ENCODE measurements at places on chromosomes 7 and 10.

- DNase-seq, result no peak
These were observed 17.3 kb downstream of the FAM107B start for GRCh38 chr10:14757394-14757793.

GRCh38 chr7:158270856-158271413 is 316.7 kb downstream of the PTPRN2 start:
- no peak for DNase-seq

GRCh38 chr7:157610671-157611295 is 274.0 kb downstream of the DNAJB6 start:
- no peak for DNase-seq

GRCh38 chr10:89646889-89647657 is 2.0 kb upstream of the PANK1 start:
- DNase-seq, result no peak

DNA sequence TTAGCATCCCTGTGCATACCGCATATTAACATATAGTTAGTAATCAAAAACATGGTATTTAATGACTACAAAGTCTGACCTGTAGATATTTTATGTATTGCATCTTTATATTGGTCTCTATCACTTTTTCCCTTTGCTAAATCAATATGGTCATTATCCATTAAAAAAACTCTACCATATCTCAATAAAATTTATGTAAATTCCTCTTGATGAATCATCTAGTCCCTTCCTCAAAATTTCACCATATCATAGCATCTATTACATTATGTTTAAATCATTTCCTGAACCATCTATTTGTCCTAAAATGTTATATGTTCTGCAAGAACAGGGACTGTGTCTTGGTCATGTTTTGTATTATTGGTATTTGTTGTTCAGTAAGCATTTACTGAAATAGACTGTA is 7.7 kb upstream of the ING3 start:
- DNase-seq, result no peak

GRCh38 chr7:70052691-70053090 is 454.4 kb downstream of the AUTS2 start:
- DNase-seq, result no peak

GRCh38 chr10:33886299-33886698 is 551.8 kb upstream of the NRP1 start:
- no peak for DNase-seq

GRCh38 chr10:79995979-79996634 is 47.2 kb upstream of the SFTPD start:
- no peak for DNase-seq

DNA sequence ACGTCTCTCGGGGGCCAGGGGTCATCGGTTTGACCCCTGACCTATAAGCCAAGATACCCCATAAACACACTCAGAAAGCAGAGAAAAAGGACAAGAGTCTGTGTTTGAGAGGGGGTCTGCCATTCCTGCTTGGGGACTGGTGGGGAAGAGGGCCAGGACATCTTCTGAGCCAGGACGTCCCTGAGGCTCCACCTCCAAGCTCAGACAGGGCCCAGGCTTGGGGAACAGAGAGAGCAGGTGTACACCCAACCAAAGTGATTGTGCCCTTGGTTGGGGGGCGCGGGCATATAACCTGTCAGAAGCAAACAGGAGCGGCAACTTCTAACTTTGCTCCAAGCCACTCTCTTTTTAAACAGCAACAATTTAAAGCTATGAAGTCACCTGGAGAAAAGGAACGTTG is 33.9 kb upstream of the PPIF start:
- no peak for DNase-seq

GRCh38 chr10:6494936-6495592 is 85.0 kb downstream of the PRKCQ start:
- DNase-seq, result no peak

DNA sequence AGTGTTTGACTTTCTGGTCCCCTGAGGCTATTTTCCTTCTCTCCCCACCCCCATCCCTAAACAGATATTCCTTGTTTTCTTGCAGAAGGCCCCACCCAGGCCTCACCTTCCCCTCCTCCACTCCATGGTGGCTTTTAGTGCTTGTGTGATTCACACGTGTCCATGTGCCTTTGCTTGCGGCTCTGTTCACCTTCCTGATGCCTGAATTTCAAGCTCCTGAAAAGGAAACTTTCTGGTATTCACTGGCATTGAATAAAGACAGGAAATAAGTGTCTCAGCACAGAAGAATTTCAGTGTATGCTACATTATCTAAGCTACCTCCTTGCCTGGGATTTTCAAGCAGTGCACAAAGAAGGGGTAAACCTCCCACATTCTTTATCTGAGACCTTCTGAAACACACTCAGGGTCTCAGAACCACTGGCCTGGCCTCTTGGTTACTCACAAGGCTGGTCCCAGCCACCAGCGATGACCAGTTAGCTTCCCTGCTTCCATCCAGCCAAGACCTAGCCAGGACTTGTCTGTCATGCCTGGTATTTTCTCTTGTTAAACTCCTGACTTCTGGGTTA is 17.2 kb upstream of the UBE2H start:
- no peak for DNase-seq

GRCh38 chr10:79608505-79609375 is 2.0 kb upstream of the SFTPA1 start:
- DNase-seq, result no peak

GRCh38 chr10:121662945-121663917 is 65.0 kb upstream of the FGFR2 start:
- no peak for DNase-seq

DNA sequence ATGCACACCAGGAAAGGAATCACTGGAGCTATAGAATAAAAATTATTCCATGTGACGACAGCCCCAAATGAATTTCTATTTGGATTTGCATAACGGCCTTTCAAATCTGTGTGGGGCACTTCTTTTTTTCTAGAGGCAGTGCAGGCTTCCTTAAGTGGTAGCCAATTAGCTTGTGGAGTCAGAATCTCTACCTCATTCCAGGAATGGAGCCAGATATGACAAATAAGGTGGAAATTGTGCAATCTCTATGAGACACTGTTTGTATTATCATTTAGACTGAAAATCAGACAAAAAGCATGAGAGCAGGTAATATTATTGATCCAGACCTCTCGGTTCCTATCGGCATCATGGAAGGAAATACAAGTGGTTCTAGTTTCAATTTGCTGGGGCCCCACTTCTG is 78.7 kb downstream of the BEND7 start:
- no peak for DNase-seq
